ENCODE measurements at places on chromosomes 11 and 22. TPM values are rescaled to one million over a fixed set of nuclear protein-coding genes. Genes with fewer than 3 reads are reported as not detected.
A peak's percentile ranks its signal among the peaks of the same experiment; 100 is the strongest.

GRCh38 chr11:47398011-47398410 is 10.4 kb upstream of the SLC39A13 start:
- no peak for DNase-seq

- peak; percentile 39 for DNase-seq
Measured at GRCh38 chr22:42300259-42301076, 30.0 kb upstream of the TCF20 start.

- peak; percentile 74 for DNase-seq
Measured at GRCh38 chr11:65112546-65113360, 1.1 kb downstream of the TM7SF2 start.

DNA sequence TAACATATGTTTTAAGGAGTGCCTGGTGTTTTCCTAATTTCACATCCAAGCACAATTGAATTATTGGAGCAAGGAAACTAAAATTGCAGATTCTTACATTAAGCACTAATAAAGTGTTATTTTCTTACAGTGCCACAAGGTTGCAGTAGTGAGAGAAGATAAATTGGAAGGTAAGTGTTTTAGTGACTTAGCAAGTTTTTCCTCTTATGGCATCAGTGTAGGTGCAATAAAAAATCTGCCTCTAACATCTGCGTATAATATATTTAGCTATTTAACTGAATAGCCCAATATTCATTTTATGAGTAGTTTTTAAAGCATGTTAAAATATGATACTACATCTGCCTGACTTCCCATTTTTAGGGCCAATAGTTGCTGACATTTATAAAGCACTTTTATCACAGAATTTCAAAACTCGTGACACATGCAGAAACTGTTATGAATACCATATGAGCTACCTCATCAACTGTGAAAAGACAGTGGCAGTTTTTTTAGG is 19.0 kb downstream of the POLD3 start:
- no peak for DNase-seq

- no peak for DNase-seq
Measured at GRCh38 chr22:50246242-50247175, 1.7 kb upstream of the TUBGCP6 start.

DNA sequence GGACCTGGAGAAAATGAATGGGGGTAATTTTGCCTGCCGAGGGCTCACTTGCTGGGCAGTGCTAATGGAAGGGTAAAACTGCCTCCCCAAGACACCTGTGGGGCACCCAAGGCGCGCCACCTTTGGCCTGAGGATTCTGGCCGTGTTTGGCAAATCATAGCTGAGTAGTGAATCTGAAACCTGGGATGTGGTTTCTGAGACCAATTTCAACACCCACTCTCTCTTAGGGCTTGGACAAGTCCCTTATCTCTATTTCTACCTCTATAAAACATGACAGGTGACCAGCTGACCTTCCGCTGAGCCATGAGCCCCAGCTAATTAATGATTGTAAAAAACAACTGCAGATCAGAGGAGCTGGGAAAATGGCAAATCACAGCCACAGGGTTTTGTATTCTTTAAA is 1.5 kb upstream of the PACSIN3 start:
- DNase-seq = no peak

GRCh38 chr22:37940698-37941376 is 12.6 kb downstream of the C22orf23 start:
- no peak for DNase-seq

- no peak for DNase-seq
Measured at GRCh38 chr11:90845126-90845525, 622.3 kb upstream of the CHORDC1 start.

DNA sequence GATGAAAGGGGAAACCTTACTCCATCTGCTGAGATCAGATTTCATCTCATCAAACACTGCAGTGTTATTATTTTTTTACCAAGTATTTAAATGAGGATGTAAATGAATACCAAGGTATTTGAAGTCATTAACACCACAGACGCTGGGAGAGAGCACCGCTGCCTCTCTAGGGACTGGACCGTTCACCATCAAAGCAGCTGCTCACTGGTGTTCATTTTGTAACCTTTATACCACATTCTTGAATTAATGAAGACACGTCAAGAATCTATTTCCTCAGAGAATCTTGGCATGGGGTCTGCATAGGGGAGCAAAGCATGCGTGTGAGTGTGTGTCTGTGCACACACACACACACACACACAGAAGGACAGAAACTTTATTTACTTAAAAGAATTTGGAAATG is 15.6 kb downstream of the SIAE start:
- DNase-seq = no peak

DNA sequence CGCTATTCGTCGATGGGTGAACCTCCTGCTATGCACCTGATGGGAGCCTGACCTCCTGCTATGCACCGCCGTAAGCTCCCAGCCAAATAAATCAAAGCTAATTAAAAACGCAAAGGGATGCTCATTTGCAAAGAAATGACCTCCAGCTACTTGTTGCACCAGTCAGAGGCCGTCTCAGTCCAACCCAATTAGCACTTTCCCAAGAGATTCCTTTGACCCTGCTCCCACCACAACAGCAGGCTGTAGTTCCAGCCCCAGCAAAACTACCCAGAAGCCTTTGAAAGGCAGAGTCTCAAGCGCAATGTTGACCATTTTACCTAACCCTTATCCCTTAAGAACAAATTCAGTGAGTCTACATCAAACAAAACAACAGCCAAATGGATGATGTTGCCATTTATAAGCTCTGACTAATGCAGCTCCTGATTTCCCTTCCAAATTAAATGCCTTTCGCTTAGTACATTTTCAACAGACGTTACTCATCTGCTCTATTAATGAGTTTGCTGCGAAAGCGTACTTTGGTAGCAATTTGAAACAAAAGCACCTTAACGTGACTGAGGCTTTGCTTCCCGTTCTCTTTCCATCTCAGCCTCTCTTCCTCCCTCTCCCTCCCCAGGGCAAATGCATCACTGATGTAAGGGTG is 17.2 kb upstream of the BSX start:
- no peak for DNase-seq

- DNase-seq = no peak
Measured at GRCh38 chr22:35152316-35152715, 86.4 kb downstream of the ISX start.

Gene DSCAML1
- total RNA-seq = 1.0 TPM

DNA sequence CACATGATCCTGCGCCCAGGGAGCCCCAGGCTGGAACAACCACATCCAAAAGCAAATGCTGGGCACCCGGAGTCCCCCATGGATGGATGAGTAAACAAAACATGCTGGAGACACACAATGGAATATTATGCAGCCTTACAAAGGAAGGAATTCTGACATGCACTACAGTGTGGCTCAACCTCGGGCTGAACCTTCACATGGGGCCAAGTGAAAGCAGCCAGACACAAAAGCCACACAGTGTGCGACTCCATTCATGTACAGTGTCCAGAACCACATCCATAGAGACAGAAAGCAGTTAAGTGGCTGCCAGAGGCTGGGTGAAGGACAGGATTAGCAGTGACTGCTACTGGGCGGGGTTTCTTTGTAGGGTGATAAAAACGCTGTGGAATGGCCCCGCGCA is 10.1 kb downstream of the POLR3H start:
- DNase-seq = no peak

DNA sequence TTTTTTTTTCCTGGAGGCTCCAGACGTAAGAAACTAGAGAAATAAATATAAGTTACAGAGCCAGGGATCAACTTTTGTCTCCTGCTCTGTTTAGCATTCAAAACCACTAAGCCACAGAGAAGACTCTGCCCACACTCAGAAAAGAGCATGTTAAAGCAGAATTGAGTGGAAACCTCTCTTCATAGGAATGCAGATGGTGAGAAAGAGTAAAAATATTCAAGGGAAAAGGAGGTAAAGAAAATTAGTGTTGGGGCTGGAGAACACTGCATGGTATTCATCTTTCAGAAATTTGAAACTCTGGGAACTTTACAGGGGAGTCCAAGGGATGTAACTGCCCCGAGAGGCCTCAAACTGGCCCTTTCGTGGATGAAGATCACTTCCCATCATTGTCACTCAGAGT is 65.1 kb downstream of the CLMP start:
- no peak for DNase-seq

DNA sequence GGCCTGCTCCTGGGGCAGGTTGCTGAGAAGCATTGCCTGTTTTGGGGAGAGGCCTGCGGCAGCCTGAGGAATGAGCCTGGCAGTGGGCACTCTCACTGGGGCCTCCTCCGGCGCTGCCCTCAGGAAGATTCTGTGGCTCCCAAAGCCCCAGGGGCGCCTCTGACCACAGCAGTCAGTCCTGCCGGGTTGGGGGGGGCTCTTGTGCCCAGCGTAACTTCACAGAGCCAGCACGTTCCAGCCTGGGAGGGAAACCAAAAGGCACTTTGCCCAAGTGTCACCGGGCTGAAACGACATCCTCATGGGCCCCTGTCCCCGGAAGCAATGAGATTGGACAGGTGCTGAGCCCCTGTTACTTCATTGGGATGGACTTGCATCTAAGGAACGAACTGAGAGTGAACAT is 4.3 kb upstream of the LRP5 start:
- no peak for DNase-seq

- no peak for DNase-seq
Measured at GRCh38 chr11:61887839-61888494, 3.4 kb downstream of the FADS3 start.

DNA sequence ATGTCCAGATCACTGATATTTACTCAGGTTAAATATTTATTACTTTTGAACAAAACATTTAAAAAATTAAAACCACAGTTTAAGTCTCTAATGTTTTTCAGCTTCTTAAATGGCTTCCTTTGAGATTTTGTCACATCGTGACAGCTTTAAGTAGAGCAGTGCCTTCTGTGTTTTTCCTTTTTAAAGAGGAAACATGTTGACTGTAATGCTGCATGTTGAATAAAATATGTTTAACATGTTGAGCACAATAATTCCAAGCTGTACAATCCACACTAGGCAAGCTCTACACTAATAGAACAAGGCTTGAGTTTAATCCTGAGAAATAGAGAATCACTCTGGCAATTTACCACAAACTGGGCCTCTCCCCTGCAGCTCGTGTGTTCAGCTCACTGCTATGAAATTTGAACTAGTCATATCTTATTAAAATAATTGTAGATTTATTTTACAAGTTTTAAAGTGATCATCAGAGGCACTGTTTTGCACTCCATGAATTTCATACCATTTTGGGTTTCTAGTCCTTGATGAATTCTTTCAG is 368.3 kb downstream of the SOX6 start:
- DNase-seq = no peak

DNA sequence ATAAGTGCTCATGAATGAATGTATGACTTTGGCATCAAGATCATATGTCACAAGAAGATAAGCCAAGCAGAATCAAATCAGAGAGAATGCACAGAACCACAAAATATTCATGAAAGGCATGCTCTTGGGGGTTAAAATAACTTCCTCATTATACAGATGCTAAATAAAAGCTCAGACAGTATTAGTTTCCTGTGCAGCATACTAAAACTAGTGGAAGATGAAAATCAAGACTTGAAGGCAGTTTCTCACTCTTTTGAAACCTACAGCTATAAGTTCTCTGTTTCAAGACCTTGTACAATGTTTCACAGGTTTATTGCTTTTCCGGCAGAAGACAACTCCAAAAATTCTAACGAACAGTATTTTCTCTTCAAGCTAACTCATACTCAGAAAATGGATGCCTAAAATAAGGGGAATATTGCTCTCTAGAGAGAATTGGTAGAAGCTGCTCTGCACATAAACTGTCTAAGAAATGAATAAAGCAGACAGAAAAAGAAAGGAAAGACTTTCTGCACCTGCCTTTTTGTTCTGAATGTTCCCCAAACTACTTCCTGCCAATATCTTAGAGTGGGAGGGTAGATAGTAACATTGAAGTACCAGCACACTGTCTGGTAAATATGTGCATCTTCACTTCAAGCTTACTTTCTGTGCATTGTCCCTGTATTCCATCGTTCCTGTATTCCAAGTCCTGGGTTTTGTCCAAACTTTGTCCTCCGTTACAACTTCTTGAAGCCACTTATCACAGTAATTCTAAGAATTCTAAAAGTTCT is 639.4 kb upstream of the FAT3 start:
- no peak for DNase-seq

- no peak for DNase-seq
Measured at GRCh38 chr11:91624021-91624420, 600.6 kb upstream of the FAT3 start.

DNA sequence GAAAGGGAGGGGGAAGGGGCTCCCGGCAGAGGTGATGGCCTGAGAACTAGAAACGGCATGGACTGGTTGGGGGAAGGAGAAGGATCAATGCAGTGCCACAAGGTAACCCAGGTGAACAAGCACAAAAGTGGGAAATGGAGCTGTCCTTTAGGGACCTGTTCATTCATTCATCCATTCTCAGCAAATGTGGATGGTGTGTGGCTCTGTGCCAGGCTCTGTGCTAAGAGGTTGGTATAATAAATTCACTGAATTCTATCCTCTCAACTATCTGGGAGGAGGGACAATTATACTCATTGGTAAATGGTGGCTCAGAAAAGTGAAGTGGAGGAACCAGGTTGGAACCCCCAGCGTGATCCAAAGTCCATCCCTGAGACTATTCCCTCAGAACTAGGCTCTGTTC is 18.6 kb upstream of the ARAP1 start:
- no peak for DNase-seq

- DNase-seq = no peak
Measured at GRCh38 chr22:50581031-50581949, 1.4 kb downstream of the CHKB start.

Gene SLC25A17
- total RNA-seq = 15.6 TPM

DNA sequence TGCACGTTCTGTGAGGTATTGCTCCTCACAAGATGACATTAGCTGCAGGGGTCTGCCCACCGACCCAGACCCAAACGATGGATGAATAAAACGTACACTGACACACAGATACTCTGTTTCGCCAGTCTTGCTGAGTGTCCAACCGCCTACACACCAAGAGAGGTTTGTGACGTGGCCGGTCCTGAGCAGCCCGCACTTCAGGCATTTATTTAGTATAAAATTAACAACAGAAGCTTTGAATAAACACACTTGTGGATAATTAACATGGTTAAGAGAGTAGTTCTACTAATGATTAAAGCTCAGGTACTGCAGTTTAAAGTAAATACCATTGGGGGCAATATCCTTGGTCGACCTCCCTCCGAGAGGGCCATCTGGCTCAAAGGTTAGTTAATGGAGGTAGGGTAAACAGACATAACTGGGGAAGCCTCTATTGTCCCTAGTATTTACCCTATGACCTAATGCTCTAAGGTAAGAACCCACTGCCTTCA is 75.7 kb downstream of the CCDC83 start:
- DNase-seq = no peak

DNA sequence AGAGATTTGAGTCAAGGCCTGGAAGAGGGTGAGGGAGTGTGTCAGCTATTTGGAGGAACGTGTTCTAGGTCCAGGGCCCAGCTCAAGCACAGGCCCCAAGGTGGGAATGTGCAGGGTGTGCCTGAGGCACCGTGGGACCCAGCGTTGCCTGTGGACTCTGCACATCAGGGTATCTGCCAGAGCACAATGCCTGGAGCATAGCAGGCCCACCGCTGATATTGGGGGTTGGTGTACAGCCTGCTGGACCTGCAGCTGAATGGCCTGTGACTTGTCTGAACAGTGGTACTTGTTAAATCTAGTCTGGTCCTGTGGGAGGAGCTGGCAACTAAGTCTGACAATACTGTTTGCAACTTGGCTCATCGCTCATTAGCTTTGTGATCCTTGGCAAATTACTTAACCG is 131.7 kb downstream of the GRIK4 start:
- no peak for DNase-seq

All from CD4-positive, alpha-beta memory T cell (primary cell).